Chondrocyte (in vitro differentiated cells): ENCODE measurements at places on chromosomes 4 and X. TPM values are rescaled to one million over a fixed set of nuclear protein-coding genes. Genes with fewer than 3 reads are reported as not detected.
A peak's percentile ranks its signal among the peaks of the same experiment; 100 is the strongest.

Gene KCND1
- total RNA-seq = 1.4 to 1.7 TPM (median 1.6 TPM) in 3 replicates

Gene FGFBP2
- not detected in 3 replicates for total RNA-seq

Gene MAGEA9B
- total RNA-seq = not detected in 3 replicates

Gene ZAR1
- not detected in 3 replicates for total RNA-seq

Gene UVSSA
- total RNA-seq = 20.7 to 35.1 TPM (median 20.9 TPM) in 3 replicates

Gene SLC4A4
- 12.8 to 21.9 TPM (median 14.8 TPM) in 3 replicates for total RNA-seq

Gene RASL11B
- total RNA-seq = 6.5 to 30.5 TPM (median 8.1 TPM) in 3 replicates

GRCh38 chrX:9885150-9885549 lies 82.0 kb upstream of the CLDN34 start:
- H3K4me3 ChIP-seq = no peak overlapping the region
- H3K4me1 ChIP-seq = peaks cover 7% of the 10 kb centered on the region
- no peak for DNase-seq
- H3K27ac ChIP-seq = no peak overlapping the region

DNA sequence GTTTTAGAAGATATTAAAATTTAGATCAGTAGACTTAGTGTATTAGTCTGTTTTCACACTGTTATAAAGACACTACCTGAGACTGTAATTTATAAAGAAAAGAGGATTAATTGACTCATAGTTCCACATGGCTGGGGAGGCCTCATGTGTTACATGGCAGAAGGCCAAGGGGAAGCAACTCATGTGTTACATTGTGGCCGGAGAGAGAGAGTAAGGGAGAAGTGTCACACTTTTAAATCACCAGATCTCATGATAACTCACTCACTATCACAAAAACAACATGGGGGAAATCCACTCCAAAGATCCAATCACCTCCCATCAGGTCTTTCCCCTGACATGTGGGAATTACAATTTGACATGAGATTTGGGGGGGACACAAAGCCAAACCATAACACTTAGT lies 1159.7 kb upstream of the PCDH7 start:
- H3K4me1 ChIP-seq = no peaks in the 10 kb centered on the region
- DNase-seq = no peak
- no peak overlapping the region for H3K27ac ChIP-seq
- H3K36me3 ChIP-seq = no peaks in the 10 kb centered on the region

GRCh38 chr4:163554870-163555465 lies 60.5 kb downstream of the TMA16 start:
- H3K36me3 ChIP-seq = no peaks in the 10 kb centered on the region
- peaks cover 36% of the 10 kb centered on the region for H3K27me3 ChIP-seq
- no peak overlapping the region for H3K27ac ChIP-seq

GRCh38 chr4:166165829-166166420 lies 292.9 kb downstream of the TLL1 start:
- H3K4me1 ChIP-seq = peaks cover 5% of the 10 kb centered on the region
- H3K27me3 ChIP-seq = peaks cover 22% of the 10 kb centered on the region
- H3K27ac ChIP-seq = no peak overlapping the region
- no peak overlapping the region for H3K4me3 ChIP-seq
- no peak for DNase-seq
- H3K36me3 ChIP-seq = no peaks in the 10 kb centered on the region

- no peak for DNase-seq
- H3K4me3 ChIP-seq = no peak overlapping the region
- peaks cover 2% of the 10 kb centered on the region for H3K27me3 ChIP-seq
- no peak overlapping the region for H3K27ac ChIP-seq
Measured at GRCh38 chrX:24253030-24253429, 60.8 kb downstream of the SUPT20HL2 start.

- H3K27me3 ChIP-seq = peaks cover 3% of the 10 kb centered on the region
- no peak overlapping the region for H3K27ac ChIP-seq
- no peak for DNase-seq
- H3K36me3 ChIP-seq = peaks cover 8% of the 10 kb centered on the region
- H3K4me1 ChIP-seq = peaks cover 13% of the 10 kb centered on the region
- H3K4me3 ChIP-seq = no peak overlapping the region
Measured at GRCh38 chr4:152041295-152041694, 280.5 kb upstream of the GATB start.

DNA sequence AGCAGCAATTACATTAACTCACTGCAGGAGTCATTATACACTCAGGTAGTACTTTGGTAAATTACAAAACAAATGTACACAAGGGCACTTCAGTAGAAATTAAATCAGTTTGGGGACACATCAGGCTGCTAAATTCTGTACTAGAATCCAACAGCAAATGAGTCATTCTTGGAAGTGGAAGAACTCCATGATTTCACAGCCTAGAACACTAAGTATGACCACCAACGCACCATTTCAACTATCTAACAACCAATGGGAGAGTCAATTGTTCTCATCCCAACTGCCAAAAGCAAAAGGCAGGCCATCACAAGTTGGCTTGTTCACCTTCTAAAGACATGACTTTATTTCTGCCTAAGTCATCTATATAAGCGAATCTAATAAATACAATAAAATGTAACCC lies 26.6 kb downstream of the PPM1K start:
- H3K27me3 ChIP-seq = no peaks in the 10 kb centered on the region
- peaks cover 6% of the 10 kb centered on the region for H3K36me3 ChIP-seq
- H3K4me3 ChIP-seq = no peak overlapping the region
- H3K4me1 ChIP-seq = no peaks in the 10 kb centered on the region
- H3K27ac ChIP-seq = no peak overlapping the region

DNA sequence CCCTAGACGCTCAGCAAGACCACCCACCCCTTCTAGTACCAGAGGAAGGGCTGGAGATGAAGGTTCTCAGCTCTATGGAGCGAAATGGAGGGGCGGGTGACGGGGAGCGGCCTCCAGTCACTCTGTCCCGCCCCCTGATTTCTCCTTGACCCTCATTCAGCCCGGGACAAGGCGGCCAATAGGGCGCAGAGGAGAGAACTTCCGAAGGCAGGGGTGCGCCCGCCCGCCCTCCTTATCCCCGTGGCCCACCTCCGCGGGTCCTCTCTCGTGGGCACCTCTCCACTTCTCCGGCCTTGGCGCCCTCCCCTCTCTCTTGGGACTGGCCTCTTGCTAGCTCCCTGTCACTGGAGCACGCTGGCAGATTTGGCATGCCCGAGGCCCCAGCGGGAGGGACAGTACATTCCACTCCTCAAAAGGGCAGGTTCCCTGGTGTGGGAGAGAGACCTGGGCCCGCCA lies 1.1 kb upstream of the SEPTIN6 start:
- peaks cover 20% of the 10 kb centered on the region for H3K4me1 ChIP-seq
- H3K4me3 ChIP-seq = no peak overlapping the region
- no peaks in the 10 kb centered on the region for H3K27me3 ChIP-seq
- H3K36me3 ChIP-seq = no peaks in the 10 kb centered on the region

DNA sequence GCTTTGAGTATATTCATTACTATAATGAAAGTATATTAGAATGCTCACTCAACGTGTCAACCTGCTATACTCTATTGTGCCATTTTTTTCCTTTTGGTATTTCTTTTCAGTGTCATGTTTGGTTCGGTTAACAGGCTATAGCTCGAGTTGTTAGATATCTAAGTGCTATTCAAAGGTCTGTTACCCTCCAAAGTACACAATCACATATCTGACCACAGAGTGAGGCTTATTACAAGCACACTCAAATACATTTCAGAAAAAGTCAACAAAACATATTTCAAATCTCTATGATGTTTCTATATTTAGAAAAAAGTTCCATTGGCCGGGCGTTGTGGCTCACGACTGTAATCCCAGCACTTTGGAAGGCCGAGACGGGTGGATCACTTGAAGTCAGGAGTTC lies 32.8 kb downstream of the WNK3 start:
- no peak overlapping the region for H3K27ac ChIP-seq
- no peaks in the 10 kb centered on the region for H3K36me3 ChIP-seq
- H3K4me3 ChIP-seq = no peak overlapping the region

DNA sequence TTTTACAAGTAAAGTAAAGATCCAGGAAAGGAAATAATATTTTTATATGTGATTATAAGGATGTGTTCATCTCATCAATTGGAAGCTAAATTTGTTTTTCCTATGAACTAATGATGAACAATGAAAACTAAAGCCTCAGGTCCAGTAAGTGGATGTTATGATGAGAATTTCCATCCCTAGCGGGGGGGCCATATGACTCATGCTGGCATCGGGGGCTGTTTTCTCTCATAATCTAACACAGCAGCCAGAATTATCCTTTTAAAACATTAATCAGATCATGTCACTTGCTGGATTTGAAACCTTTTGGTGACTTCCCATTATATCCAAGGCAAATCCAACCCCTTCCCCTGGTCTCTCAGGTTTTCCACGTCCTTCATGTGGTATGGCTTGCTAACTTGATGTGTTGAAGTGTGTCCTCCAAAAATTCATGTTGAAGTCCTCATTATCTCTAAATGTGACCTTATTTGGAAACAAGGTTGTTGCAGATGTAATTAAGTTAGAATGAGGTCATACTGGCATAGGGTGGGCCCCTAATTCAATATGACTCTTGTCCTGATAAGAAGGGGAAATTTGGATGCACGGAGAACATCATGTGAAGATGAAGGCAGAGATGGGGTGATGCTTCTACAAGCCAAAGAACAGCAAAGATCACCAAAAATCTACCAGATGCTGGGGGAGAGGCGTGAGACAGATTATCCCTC lies 96.8 kb downstream of the AKAP4 start:
- no peak overlapping the region for H3K4me3 ChIP-seq
- no peaks in the 10 kb centered on the region for H3K4me1 ChIP-seq
- no peak overlapping the region for H3K27ac ChIP-seq
- no peaks in the 10 kb centered on the region for H3K36me3 ChIP-seq

- H3K27ac ChIP-seq = peak overlapping the region; percentile 88
- H3K27me3 ChIP-seq = no peaks in the 10 kb centered on the region
- H3K36me3 ChIP-seq = no peaks in the 10 kb centered on the region
- DNase-seq = no peak
- H3K4me3 ChIP-seq = no peak overlapping the region
Measured at GRCh38 chr4:53541577-53542206, 49.6 kb downstream of the LNX1 start.

- H3K36me3 ChIP-seq = no peaks in the 10 kb centered on the region
- no peak overlapping the region for H3K27ac ChIP-seq
- no peak overlapping the region for H3K4me3 ChIP-seq
- peaks cover 17% of the 10 kb centered on the region for H3K27me3 ChIP-seq
- no peak for DNase-seq
Measured at GRCh38 chrX:16986169-16986568, 39.7 kb downstream of the REPS2 start.

DNA sequence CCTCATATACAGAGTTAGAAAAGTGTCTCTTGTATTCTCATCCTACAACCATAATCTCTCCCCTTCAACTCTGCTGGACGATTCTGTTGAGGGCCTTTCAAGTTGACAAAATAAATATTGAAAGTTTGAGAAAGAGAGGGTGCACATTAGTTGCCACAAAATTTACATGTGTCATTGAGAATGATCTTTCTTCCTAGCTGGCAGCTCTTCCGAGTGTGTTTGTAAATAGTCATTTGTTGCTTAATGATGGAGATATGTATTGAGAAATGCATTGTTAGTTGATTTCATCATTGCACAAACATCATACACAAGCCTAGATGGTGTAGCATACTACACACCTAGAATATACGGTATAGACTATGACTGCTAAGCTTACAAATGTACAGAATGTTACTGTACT lies 632.8 kb upstream of the AMOT start:
- peaks cover 10% of the 10 kb centered on the region for H3K27me3 ChIP-seq
- no peak for DNase-seq
- H3K27ac ChIP-seq = no peak overlapping the region
- no peaks in the 10 kb centered on the region for H3K4me1 ChIP-seq

DNA sequence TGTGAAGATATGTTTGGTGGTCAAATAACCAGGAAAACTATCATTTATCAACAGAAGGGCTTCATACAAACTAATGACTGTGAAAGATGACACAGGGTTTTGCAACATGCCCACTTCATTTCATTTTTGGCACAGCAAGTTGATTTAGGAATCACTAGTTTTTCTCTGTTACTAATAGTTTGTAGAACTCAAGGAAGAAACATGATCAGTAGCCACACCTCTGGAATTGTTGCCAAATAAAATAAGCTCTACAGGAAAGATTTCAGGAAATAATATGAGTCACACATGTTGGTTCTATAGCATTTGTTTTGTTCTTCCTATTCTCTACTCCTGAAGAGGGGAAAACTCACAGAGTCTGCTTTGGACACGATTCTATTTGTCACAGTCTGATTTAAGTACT lies 255.4 kb downstream of the TLL1 start:
- peaks cover 11% of the 10 kb centered on the region for H3K27me3 ChIP-seq
- peaks cover 4% of the 10 kb centered on the region for H3K4me1 ChIP-seq
- H3K36me3 ChIP-seq = peaks cover 9% of the 10 kb centered on the region
- no peak for DNase-seq
- H3K4me3 ChIP-seq = no peak overlapping the region
- no peak overlapping the region for H3K27ac ChIP-seq

GRCh38 chr4:15163284-15163645 lies 161.0 kb downstream of the CPEB2 start:
- no peak overlapping the region for H3K4me3 ChIP-seq
- peaks cover 3% of the 10 kb centered on the region for H3K27me3 ChIP-seq
- H3K27ac ChIP-seq = no peak overlapping the region

DNA sequence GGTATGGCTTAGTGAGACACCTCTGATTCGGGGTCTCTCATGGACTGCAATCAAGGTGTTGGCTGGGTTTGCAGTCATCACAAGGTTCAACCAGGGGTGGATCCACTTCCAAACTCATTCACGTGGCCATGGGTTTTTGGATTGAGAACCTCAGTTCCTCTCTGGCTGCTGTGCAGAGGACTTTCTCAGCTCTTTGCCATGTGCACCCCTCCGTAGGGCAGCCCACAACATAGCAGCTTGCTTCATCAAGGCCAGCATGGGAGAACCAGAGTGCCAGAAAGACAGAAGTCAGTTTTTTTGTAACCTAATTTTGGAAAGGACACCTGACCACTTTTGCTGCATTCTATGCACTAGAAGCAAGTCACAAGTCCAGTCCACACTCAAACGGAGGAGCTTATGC lies 154.9 kb downstream of the PJA1 start:
- no peak overlapping the region for H3K27ac ChIP-seq
- no peak for DNase-seq
- no peaks in the 10 kb centered on the region for H3K4me1 ChIP-seq
- H3K36me3 ChIP-seq = peaks cover 2% of the 10 kb centered on the region
- no peak overlapping the region for H3K4me3 ChIP-seq
